Dermis blood vessel endothelial cell (primary cell): ENCODE measurements at places on chromosomes 7 and 10. TPM values are rescaled to one million over a fixed set of nuclear protein-coding genes. Genes with fewer than 3 reads are reported as not detected.

TMEM270 gene
- total RNA-seq: not detected in 2 replicates

SDK1 gene
- total RNA-seq: 0.23 and 0.34 TPM in 2 replicates

ACTL6B gene
- not detected in 2 replicates for total RNA-seq

JAKMIP3 gene
- total RNA-seq: 0.05 TPM in 1 of 2 replicates, not detected in the other

AHR gene
- 142 and 189 TPM in 2 replicates for total RNA-seq

PRPS1L1 gene
- 0.14 TPM in 1 of 2 replicates, not detected in the other for total RNA-seq

ETV1 gene
- 5.6 and 10.4 TPM in 2 replicates for total RNA-seq

PLPP4 gene
- under 0.01 TPM in 1 of 2 replicates, not detected in the other for total RNA-seq

HDAC9 gene
- total RNA-seq: 2.7 and 3.9 TPM in 2 replicates

TMEM196 gene
- total RNA-seq: not detected in 2 replicates
